ENCODE measurements at places on chromosomes 2 and 18. TPM values are rescaled to one million over a fixed set of nuclear protein-coding genes. Genes with fewer than 3 reads are reported as not detected.

The ELOA2 gene
- total RNA-seq = not detected

The LRRC30 gene
- total RNA-seq = not detected

The UNC80 gene
- total RNA-seq = 0.38 TPM

The POTEC gene
- total RNA-seq = not detected

The FOXD4L1 gene
- total RNA-seq = not detected

The ANKRD62 gene
- total RNA-seq = not detected

The CHST10 gene
- total RNA-seq = 8.6 TPM

The SERPINB4 gene
- 0.13 TPM for total RNA-seq

The CCL20 gene
- 0.89 TPM for total RNA-seq

The IL36B gene
- total RNA-seq = not detected

The KLHL41 gene
- total RNA-seq = 0.13 TPM

The SIX2 gene
- total RNA-seq = not detected

The NEDD4L gene
- 6.8 TPM for total RNA-seq

The ABCG8 gene
- not detected for total RNA-seq

The CYS1 gene
- total RNA-seq = under 0.01 TPM

The NPAS2 gene
- total RNA-seq = 7.8 TPM

The SOX11 gene
- not detected for total RNA-seq

The KIAA2012 gene
- not detected for total RNA-seq
